Stromal cell of bone marrow (primary cell): ENCODE measurements at places on chromosomes 3 and 15.
A peak's percentile ranks its signal among the peaks of the same experiment; 100 is the strongest.

- no peak for DNase-seq
Observed at GRCh38 chr3:88879905-88880304, 227.5 kb upstream of the EPHA3 start.

- DNase-seq, result no peak
Observed at GRCh38 chr3:52454938-52455282, 494 bp upstream of the NISCH start.

DNA sequence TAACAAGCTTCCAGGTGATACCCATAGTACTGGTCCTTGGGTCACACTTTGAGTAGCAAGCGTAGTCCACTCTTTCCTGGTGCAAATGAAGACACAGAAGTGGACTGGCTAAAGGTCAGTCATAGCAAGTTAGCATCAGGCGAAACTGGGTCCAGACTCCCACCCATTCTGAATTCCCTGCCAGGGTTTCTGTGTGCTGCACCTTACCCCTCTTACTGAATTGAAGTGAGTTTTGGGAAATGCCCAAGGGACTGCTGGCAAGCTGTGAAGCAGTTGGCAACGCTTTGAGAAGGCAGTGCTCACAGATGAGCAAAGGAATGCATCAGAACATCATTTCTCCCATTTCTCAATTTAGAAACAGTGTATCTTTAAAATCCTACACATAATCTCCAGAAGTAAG, 1.8 kb upstream of the LSG1 start:
- no peak for DNase-seq

DNA sequence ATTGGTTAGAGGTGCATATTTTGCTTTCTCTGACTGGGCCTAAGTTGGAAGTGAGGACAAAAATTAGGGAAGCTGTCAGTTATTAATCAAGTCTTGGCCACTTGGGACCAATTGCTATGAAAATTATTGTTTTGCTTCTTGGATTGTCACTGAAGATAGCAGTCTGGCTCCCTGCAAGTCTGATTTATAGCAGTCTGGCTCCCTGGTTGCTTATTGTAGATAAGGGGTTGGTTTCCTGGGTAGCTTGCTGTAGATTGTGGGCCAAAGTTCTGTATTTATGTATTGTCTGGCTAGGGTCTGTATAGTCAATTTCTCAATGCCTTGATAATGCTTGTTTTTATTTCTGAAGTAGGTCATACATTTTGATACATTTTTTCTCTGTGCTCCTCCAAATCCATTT, 13.3 kb upstream of the DRD3 start:
- DNase-seq, result no peak

DNA sequence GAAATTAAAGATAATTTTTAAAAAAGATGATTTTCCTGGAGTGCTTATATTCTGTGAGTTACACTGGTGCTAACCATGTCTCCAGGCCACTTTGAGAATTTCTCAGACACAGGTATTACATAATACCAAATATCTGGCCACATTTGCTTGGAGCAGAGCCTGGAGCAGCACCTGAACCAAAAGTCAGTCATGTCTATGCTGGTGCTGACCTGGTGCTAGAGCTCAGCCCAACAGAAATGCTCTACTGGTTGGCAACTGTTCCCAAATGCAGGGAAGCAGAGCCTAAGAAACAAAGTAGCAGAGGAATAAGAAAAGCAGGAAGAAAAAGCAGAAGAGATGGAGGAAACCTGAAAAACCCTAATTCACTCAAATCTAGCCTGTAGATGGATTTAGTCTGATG, 135.7 kb upstream of the SLC7A14 start:
- no peak for DNase-seq

DNA sequence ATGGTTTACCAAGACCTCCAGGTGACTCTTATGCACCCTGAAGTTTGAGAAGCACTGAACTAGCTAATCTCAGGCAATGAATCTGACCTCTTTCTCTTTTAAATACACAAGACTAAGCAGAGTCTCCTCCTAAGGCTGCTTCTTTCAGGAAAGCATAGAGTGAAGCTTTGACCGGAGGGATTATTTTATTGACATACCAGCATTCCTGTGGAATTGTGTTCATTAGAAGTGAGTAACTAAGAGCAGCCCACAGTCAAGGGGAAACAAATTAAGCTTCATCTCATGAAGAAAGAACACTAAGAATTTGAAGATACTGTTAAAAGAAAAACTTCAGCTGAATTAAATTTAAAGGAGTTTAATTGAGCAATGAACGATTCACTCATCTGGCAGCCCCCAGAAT, 963.5 kb downstream of the NTRK3 start:
- DNase-seq, result peak; percentile 3

DNA sequence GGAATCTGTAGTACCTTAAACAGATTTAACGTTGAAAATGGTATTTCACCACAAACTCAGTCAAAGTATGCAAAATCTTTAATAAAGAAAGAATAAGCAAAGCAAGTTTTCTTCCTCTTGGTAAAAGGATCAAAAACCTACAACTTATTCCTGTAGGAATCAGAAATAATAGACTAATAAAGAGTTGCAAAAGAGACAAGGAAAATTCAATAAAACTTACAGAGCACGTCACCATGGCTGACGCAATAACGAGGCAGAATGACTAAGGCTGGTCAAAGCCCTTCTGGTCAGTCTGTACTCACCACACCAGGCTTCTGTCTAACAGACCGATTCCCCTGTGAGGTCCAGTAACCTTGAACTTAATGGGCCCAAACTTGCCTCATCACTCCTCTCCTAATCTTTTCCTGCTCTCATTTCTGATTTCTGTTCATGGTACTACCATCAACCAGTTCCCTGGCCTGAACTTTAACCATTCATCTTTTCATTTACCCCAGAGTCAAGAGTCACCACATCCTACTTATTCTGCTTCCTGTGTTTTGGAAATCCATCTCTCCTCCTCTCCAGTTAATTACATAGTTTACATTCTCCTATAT, 5.0 kb downstream of the MASP1 start:
- DNase-seq, result peak; percentile 93

GRCh38 chr3:139448104-139448503, 28.2 kb downstream of the RBP2 start:
- DNase-seq, result no peak

- no peak for DNase-seq
Observed at GRCh38 chr3:40847551-40847992, 322.8 kb downstream of the ZNF621 start.

DNA sequence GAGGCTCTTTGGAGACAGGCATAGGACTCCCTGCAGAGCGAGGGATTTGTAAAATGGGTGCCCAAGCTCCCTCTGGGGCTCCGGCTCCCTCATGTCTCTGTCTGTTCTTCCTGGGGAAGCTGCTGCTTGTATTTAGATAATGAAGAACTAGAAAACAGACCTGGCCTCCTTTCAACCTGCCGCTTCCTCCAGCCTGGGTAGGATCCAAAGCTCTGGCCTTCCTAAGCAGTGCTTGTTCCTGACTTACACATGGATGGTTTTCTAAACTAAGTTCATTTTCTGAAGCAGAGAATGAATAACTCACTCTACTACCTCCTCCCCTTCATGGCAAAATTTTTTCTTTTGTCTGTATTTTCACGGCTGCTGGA, 36.9 kb upstream of the MYZAP start:
- no peak for DNase-seq

DNA sequence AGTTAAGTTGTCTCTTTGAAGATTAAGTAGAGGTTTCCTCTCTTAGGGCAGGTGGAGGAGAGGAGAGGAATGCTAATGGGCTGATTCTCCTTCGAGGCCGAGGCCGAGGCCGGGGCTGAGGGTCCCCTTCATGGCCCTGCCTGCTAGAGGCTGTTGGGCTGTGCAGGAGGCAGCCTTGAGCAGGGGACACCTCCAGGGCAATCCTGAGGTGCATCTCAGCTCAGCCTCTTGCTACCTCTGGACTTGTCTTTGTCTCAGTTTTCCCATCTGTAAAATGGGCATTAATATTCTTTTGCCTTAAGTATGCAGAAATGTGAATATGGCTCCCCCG, 97.7 kb upstream of the PRR20G start:
- DNase-seq, result no peak

DNA sequence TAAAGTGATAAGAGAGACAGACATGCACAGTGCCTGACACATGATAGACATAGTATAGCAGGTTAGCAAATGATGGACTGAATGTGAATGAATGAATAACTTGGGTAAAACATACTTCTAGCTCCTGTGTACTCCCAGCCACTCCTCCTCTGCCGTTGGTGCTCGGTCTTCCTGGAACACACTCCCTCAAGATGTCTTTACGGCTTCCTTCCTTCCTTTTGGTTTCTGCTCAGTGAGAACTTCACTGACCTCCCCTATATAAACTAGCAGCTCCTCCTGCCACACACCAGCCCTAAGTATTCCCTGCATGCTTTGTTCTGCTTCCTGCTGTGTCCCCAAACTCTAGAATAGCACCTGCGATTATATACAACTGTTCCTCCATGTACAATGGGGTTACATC, 50.2 kb downstream of the RAD54L2 start:
- DNase-seq, result no peak

DNA sequence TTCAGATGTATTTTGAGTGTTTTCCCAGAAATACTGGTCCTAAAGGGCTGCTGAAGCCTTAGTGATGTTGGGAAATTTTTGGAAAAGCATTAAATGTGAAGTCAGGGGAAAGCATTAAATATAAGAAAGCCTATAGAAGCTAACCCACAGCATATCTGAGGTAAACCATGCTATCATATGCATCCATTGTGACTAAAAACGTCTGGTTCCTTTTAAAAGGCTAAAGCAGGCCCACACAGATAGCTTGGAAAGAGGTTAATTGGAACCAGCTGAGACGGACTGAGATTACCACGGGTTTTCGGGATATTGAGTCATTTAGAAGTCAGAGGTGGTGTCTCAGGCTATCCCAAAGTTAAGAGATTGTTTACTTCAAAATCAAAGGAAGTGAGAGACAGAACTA, 78.2 kb downstream of the CYP19A1 start:
- DNase-seq, result peak; percentile 20

DNA sequence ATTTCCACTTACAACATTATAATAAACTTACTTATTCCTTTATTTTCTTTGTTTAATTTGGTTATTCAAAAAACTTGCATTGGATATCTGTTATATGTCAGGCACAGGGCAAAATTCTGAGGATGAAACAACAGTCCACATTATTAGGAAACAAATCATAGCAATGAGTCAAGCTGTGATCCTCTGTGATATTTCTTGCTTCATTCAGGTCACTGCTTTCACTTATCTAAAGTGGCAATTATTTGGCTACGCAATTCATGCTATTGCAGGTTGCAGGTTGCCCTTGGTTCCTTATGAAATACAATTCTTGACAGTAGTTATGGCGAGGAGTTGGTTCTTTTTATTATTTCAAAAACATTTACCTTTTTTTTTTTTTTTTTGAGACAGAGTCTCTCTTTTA, 66.4 kb upstream of the CNTN6 start:
- no peak for DNase-seq

DNA sequence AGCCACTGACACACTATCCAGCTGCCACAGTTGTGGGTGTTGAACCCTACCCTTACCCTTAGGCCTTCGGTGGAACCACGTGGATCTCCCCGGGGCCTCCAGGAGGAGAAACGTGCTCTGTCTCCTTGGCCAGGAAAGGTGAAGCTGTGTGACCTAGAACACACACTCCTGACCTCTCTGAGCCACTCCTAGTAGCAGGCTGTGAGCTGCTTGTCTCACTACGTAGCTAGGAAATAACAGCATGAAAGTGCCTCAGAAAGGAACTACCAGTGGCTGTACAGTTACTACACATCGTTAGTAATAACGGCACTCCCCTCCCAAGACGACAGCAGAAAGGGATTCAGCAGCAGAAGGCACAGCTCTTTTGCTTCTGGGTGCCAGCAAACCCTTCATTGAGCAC, 36.2 kb upstream of the SLC6A6 start:
- no peak for DNase-seq

DNA sequence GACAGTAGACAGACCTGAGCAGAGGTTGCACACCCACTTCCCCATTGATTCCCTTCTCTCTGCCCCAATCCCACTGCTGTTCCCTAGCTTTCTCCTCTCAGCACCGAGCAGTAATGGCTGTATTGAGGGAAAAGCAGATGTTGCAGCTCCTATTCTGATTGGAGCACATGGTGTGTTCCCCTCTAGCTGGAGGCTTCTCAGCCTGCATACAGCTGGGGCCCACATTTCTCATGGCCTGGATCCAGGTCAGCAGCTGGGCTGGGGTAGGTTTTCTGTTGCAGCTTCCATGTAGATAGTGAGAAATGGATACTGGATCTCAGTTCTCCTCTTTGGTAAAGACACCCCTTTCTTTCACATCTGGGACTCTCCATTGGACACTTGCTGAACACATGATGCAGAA, 50.1 kb downstream of the RYR3 start:
- no peak for DNase-seq

DNA sequence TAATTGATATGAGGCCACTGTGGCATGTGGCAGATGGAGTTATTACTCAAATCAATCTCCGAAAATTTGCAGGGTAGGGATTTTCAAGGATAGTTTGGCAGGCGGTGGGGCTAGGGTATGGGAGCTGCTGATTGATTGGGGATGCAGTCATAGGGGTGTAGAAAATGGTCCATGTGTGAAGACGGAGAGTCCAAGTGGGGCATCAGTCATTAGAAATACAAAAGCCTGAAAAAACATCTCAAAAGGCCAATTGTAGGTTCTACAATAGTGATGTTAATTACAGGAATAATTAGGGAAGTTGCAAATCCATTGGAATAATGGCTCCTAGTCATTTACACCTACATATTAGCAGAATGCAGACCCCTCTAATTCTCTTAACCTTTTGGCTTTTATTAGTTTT, 4.9 kb downstream of the LEKR1 start:
- DNase-seq, result no peak

DNA sequence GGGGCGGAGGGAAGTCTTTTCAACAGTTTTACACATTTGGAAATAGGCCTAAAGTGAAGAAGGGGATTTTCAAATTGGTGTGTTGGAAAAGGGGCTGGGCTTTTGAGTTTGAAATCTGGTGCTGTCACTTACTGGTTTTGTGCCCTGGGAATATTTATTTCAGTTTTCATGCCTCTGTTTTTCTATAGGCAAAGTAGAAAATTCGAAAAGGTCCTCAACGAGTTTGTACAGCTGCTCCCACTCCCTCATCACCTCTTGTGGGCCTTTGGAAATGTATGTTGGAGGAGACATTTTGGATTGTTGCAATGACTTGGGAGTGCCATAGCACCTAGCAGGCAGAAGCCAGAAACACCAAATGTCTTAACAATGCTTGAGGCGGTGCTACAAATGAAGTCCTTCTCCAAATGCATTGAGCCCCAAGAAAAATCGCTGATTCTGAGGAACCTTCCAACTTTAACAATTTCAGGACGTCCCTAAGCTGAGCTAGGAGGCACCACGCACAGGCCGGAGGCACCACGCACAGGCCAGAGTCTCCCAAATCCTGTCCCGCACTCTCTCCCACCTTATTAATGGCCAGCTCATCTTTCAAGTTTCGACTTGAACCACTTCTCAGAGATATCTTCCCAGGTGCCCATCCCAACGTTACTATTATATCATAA, 639 bp upstream of the POLR2M start:
- DNase-seq, result no peak

- no peak for DNase-seq
Observed at GRCh38 chr3:139264375-139264774, 79.4 kb upstream of the MRPS22 start.

- DNase-seq, result peak; percentile 40
Observed at GRCh38 chr3:23183731-23184130, 19.4 kb upstream of the UBE2E2 start.
